Tibial artery (tissue), 4 donors: ENCODE measurements at places on chromosomes 11 and 22.
A peak's percentile ranks its signal among the peaks of the same experiment; 100 is the strongest.

GRCh38 chr11:9150926-9151325 is 59.5 kb upstream of the SCUBE2 start:
- DNase-seq, result no peak

DNA sequence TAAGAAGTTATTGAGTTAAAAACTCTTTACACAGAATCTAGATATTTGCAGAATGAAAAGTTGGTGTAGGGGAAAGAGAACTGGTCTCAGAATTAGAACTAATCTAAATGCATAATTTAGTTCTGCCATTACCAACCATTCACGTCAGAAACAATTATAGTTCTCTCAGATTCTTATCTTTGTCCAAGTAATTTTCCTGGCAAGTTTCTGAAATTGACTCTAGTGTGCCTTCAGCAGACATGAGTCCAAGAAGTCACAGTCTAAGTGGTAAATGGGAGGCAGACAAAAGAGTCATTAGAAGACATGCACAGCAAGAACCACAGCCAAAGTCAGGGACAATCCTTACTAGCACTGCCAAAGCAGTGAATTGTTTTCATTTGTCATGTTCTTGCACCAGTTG is 1870.1 kb downstream of the LRRC4C start:
- DNase-seq, result no peak

DNA sequence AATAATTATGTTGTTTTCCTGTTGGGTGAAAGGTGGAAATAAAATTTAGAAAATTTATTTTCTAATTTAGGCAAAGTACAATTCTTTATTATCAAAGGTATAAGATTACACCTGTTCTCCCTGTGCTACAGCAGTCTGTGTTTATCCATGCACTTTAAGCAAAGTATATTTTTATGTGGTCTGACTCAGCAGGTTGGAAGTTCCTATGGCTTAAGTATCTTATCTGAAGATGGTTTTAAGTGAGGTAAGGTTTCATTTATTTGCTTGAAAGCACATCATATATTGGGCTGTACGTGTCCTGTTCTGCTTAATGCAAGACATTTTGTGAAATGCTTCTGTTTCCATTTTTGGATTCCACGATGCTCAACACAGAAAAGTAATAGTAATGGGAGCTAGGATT is 14.6 kb downstream of the PPME1 start:
- no peak for DNase-seq

DNA sequence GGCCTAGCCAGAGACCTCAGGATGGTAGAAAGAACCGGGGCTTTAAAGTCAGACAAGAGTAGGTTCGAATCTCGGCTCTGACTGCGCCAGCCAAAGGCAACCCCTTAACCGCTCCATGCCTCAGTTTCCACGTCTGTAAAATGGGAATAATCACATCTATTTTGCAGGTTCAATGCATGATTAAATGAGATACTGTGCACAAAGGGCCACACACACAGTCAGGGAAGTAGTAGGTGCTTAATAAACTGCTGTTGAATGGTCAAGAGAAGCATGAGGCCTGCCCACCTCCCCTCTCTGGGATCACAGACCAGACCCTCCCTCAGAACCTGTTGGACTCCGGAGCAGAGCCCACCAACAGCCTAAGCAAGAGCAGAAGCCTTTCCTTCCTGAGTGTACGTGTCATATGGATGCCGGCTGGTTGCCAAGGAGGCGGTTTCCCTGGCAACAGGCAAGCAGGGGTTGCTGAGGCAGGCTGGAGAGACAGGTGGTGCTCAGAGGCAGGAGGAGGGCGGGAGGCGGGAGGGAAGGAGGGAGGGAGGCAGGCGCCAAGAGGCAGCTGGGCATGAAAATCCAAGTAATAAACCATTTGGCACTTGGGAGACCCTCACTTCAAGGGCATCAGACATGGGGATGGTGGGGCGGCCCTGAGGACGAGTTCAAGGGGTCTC is 43.9 kb downstream of the NFAM1 start:
- no peak for DNase-seq

- no peak for DNase-seq
These were observed 73.4 kb downstream of the WNT7B start for GRCh38 chr22:45903355-45904135.

DNA sequence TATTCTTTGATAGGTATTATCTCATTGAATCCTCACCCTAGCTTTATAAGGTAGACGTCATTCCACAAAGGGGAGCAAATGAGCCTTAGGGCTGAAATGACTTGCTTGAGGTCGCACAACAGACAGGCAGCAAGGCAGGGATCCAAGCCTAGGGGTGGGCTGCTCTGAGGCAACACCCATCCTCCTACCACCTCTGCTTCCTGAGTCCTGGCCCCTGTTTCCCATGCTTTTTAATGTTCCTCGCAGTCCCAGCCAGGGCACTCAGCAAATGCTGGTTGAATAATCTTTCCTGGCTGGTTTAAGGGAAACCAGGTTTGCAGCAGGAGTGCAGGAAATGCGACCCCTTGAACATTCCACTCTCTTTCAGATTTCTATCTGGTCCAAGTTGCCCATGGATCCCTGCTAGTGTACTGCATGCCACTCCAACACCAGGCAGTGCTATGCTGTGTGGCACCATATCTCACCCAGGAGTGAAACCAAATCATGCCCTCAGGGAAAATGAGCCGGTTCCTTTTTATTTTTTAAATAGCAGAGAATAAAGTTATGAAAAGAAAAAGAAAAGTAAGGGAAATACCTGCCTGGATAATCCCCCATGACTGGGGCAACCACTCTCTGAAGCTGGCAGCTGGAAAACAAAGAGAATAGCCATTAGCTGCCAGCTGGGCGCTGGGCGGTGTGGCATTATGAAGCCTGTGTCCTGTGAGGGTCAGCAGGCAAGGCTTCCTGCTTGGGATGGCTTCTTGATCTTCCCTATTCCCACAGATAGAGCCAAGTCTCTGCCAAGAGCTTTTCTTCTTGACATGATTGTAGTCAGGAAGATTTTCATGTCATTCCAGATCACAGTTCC is 21.8 kb downstream of the MICAL2 start:
- no peak for DNase-seq

GRCh38 chr11:134488512-134488911 is 76.5 kb upstream of the B3GAT1 start:
- DNase-seq, result no peak

GRCh38 chr11:10122326-10123197 is 171.5 kb downstream of the SBF2 start:
- DNase-seq, result peak; percentile 37

GRCh38 chr11:33110083-33110482 is 51.2 kb downstream of the CSTF3 start:
- DNase-seq, result no peak

GRCh38 chr22:37560608-37561211 is 430 bp downstream of the CDC42EP1 start:
- no peak for DNase-seq

DNA sequence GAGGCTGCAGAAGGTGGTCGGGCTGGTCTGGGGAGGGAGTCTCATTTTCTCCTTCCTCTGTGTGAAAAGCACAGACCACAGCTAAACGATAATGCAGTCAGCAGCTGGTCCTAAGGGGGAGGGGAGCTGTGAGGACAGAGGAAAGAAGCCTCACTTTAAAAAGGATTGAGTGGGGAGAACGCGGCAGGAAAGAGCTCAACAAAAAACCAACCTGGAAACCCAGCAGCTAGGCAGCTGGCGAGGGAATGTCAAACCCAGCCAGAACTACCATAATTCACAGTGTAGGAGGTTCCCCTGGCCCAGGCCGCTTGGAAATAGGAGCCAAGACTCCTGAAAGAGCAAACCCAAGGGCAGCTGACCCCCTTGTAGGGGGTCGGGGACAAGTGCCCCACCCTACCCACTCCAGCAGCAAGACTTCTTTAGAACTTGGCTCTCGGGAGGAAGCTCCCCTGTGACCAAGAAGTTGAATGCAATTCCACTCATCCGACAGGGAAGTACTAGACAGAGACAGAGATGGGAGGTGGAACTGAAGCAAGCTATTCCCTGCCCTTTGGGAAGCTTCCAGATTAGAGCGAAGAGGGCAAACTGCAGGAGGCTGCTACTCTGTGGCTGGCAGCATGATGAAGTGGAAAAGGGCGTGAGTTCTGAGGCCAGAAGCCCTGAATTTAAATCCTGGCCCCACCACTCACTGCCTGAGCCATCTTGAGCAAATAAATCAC is 16.5 kb upstream of the DGKZ start:
- DNase-seq, result no peak

GRCh38 chr11:112793416-112793815 is 167.8 kb upstream of the NCAM1 start:
- no peak for DNase-seq

DNA sequence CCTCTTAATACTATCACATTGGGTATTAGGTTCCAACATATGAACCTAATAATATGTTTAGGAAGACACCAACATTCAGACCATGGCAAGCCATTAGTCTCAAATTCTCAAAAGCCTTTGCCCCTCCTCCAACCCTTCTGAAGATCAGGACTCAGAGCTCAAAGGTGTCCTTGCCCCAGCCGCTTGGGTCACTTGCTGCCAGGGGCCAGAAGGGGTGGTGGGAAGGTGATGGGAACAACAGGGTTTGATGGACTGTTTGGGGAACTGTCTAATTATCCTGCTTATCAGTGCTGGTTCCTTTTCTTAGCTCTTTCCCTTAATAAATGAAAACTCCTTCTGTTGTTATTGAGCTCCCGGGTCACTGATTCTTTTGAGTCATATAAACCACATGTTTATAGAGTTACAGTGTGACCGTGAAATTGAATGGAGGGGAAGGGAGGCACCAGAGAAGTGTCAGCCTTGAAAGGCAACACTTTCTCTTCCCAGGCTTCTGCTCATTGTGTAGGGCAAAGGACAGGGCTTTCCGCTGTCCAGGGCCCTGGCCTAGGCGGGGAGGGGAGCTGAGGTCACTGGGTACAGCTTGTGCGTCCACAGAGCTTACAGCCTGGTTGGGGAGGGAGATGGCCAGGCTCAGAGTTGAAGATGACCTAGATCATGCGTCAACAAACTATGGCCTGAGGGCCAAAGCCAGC is 105.1 kb downstream of the FBXO7 start:
- DNase-seq, result no peak

DNA sequence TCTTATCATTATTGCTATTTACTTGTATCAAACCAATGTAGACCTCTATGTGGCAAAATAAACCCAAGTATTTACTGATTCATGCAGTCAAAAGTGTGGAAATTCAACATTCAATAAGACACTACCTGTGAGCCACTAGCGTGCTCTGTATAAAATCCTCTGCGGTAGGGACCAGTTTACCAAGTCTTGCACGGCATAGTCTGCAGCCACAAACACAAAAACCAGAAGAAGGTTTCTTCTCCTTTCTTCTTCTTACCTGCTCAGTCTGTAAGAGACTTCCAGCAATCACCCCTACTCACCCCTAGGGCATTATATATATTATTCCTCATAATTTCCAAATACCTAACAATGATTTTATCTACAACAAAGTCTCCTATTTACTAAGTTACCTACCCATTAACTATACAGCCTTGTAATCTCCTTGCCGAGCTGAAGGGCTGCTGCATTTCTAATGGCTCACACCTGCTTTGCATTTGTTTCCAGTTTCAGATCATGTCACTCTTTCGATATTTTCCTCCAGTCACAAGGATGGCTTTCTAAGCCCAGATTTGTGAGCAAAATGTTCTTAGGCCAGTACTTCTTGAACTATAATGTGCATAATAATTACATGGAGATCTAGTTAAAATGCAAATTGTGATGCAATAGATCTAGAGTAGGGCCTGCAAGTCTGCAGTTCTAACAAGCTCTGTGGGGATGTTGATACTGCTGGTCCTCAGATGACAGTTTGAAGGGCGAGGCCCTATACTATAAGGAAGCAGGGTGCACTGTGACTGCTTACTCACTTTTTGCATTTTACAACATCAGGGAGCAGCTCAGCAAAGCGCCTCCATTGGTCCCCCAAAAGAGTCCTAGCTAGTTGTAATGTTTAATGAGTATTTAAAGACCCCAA is 191.9 kb upstream of the DDI1 start:
- no peak for DNase-seq

GRCh38 chr22:21445437-21446127 is 21.6 kb upstream of the TMEM191C start:
- DNase-seq, result peak; percentile 10

DNA sequence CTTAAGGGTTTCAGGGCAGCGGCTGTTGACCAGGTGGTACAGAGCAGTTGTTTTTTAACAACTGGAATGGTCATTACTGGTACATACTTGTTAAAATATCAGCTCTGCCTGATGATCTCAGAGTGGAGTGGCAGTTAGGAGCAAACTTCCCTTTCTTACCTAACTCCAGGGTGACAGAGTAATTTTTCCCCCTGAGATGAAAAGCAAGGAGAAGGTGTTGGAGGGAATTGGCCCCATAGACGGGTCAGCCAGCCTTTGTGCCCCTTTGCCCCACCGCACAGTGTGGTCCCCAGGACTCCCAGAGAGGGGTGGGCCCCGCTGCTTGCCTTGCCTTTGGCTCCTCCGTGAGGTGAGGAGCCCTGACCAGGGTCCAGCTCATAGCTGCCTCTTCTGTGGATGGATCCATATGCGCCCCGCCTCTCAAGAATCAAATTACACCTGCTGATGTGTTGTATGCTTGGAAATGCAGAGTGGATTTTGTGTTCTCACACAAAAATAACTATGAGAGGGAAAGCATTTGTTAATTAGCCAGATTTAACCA is 27.0 kb upstream of the SORL1-AS1 start:
- DNase-seq, result no peak

GRCh38 chr11:72754544-72755155 is 2.4 kb upstream of the ARAP1 start:
- DNase-seq, result no peak

- no peak for DNase-seq
These were observed 128.4 kb downstream of the OPCML start for GRCh38 chr11:133403900-133404299.

DNA sequence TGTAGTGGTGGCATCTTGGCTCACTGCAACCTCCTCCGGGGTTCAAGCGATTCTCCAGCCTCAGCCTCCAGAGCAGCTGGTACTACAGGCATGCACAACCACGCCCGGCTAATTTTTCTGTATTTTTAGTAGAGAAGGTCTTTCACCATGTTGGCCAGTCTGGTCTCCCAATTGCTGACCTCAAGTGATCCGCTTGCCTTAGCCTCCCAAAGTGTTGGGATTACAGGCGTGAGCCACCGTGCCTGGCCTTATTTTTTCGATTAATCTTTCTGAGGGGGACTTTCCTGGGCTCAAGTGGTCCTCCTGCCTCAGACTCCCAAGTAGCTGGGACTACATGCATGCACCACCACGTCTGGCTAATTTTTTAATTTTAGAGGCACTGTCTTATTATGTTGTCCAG is 5.6 kb downstream of the SNU13 start:
- peak; percentile 38 for DNase-seq

- DNase-seq, result peak; percentile 85
These were observed at the start of gene SYTL2 for GRCh38 chr11:85810871-85811611. TSS of gene SYTL2 (minus strand) at chr11:85811141. CDS start at chr11:85757725, 53,416 bp downstream.

DNA sequence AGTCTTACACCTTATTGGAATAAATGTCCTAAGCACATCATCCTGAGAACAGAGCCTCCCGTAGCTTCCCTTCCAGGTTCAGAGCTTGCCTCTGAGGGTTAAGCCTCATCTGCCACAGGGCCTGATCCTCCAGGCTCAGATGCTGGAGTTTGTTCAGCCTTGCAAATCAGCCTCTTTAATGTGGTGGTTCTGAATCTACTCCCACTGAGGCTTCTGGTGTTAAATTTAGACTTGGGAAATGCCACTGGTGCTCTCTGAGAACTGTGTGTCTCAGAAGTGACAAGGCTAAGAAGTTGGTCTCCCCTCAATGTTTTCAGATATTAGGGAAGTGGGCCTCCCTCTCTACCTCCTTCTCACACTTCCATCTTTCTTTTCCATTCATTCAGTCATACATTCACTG is 68.7 kb downstream of the CCDC81 start:
- no peak for DNase-seq

- DNase-seq, result no peak
These were observed 89.6 kb downstream of the ARL14EP start for GRCh38 chr11:30412509-30412908.

GRCh38 chr11:65552388-65552951 is 5.7 kb downstream of the LTBP3 start:
- DNase-seq, result no peak

- DNase-seq, result no peak
These were observed 354.9 kb downstream of the JRKL start for GRCh38 chr11:96744697-96745096.
